ENCODE measurements at places on chromosomes 7 and 10.
A peak's percentile ranks its signal among the peaks of the same experiment; 100 is the strongest.

GRCh38 chr7:132941905-132942304 lies 140.0 kb downstream of the CHCHD3 start:
- no peak for DNase-seq

DNA sequence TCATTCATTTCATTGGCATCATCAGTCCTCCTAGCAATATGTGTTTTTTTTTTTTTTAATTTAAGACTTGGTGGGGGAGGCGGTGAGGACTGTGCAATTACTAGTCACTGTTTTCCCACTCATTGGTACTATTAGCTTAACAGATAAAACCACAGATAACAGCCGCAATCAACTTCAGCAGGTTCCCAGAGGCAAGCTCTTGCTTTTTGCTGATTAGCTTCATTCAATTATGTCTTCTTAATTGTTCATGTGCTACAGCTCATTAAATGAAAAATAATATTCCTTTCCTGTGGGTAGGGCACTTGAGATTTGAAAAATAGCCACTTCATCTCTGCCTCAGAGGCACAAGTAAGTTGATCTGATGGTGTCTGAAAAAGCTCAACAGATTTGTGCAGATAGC lies 215.5 kb downstream of the PCDH15 start:
- no peak for DNase-seq

DNA sequence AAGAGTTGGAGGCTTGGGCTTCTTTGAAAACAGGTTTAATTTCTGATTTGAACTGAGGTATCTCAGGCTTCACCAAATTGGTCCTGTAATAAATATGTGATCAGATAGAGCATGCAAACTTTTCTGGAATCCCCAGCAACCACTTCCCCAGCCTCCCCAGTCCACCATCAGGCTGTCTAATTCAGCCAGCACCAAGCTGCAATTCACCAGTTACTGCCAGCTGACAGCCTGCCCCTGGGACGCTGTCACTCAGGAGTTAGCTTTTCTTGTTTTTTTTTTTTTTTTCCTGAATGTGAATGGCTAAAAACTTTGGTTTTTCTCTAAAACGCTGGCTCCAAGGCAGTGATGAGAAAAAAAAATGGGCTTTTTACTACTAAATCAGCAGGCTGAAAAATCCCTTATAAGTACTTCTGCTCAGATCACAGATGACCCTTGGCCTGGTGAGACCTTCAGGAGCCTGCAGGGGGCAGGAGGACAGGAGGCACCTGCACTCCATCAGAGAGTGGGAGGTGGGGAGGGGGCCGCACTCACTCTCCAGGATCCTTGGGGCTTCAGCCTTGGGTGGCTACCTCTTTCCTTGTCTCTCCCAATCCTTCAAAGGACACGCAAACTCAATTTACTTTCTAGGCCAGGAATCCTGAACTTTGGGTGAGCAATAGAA lies 349.4 kb downstream of the GATA3 start:
- no peak for DNase-seq

GRCh38 chr7:135320268-135320667 lies 86.6 kb downstream of the STRA8 start:
- DNase-seq = peak; percentile 92

DNA sequence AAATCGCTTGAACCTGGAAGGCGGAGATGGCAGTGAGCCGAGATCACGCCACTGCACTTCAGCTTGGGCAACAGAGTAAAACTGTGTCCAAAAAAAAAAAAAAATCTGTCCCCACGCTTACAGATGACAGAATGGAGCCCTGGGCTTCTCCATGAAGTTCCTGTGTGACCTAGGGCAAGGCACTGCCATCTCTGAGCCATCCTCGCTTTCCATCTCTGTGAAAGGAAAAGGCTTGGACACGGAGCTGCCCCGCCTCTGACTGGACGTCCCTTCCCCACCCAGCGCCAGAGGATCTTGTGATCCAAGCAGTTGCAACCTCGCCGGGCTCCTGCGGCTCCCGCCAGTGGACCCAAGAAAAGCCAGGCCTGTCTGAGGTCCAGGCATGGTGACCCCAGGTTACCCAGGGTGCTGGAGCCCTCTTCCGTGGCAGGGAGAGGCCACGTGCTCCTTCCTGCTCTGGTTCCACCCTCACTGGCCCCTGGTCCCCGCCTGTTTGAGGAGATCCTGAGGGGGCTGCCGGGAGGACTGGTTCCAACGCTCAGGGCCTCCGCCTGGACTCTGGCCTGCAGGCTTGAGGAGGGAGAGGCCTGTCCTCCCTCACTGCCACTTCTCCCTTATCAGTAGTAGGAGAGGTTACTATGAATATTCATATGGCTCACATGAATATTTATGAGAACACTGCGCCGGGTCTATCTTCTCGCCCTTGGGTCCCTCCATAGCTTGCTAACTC lies 25.6 kb upstream of the ELFN1 start:
- no peak for DNase-seq

DNA sequence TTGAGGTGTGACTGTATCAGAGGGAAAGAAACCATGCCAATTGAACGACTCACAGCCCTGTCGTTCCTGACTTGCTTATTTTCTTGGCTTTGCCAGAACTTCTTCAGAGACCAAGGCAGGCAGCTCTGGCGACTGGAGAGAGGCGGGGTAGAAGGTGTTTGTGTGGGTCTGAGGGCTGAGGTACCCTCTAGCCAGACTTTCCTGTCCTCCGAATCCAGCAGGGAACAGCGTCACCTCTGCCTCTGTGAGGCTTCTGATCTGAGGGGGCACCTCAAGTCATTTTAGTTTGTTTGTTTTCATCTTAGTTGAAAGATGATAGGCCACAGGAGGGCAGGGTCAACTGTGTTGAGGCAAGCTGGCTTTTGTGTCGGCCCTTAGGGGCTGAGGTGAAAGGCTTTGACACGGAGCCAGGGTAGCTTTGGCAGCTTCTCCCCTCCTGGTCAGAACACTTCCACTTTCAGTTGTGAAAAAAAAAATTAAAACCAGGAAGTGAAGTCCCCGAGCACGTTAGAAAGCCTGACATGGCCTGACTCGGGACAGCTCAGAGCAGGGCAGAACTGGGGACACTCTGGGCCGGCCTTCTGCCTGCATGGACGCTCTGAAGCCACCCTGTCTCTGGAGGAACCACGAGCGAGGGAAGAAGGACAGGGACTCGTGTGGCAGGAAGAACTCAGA lies 1.9 kb downstream of the ACSL5 start:
- DNase-seq = peak; percentile 23

GRCh38 chr7:155705623-155706360 lies 61.3 kb downstream of the RBM33 start:
- DNase-seq = no peak
